NCI-H526 (cell line): ENCODE measurements at places on chromosomes 6 and 20.

DNA sequence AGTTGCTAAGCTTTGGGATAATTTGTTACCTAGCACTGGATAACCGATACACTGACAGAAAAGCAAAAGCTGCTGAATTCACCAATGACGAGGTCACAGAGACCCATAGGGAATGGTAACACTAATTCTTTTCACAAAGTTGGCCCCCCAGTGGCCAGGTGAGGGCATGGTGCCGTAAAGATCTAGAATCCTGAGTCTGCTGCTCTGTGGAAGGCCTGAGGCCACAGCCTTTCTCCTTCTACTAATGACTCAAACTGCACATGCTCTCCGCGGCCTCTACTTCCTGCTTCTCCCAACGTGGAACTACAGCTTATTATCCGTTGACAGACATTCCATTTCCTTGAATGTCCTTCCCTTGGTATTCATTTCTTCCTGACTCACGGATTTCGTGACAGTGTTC is 127.1 kb downstream of the OPRM1 start:
- DNase-seq, result no peak

- no peak for DNase-seq
These were observed 335.5 kb upstream of the POU3F2 start for GRCh38 chr6:98498866-98499265.

- peak; percentile 75 for DNase-seq
These were observed 10.6 kb downstream of the TEAD3 start for GRCh38 chr6:35486005-35486925.

- DNase-seq, result peak; percentile 57
These were observed 136.3 kb downstream of the ZMYND8 start for GRCh38 chr20:47220161-47220582.

DNA sequence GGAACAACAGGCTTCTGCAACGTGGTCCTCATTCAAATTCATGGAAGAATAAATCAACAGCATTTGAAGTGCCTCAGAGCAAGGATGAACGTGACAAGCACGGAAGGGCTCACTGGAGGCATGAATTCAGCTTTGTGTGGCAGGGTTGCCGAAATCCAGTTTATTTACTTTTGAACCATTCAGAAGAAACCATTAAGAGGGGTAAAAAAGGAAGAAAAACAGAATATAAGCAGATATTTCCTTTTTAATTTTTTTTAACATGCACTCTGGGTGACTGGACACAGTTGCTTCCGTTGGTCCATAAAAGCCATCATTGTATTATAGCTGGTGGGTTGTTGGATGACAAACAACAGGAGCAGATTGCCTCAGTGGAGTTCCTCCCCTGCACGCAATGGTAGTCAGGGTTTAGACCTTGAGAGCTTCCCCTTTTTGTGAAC is 17.3 kb upstream of the SNRPB2 start:
- DNase-seq, result peak; percentile 27
